ENCODE measurements at places on chromosomes 11 and 22. TPM values are rescaled to one million over a fixed set of nuclear protein-coding genes. Genes with fewer than 3 reads are reported as not detected.
A peak's percentile ranks its signal among the peaks of the same experiment; 100 is the strongest.

DNA sequence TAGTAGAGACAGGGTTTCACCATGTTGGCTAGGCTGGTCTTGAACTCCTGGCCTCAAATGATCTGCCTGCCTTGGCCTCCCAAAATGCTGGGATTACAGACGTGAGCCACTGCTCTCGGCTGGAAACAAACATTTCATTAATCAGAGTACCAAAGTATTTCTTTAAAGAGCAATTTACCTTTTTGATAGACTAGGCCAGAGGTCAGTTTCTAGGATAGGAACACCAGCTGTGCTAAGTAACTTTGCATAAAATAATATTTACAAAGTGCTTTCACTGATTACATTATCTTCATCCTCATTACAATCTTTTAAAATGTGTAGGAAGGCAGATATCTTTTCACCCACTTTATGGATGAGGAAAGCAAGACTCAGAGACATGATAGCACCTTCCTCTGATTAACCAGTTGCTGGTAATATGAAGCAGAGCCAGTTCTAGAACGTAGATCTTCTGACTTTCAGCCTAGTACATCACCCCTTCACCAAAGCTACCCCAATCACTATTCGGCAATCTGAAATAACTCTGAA lies 355.2 kb downstream of the SOX6 start:
- H3K27ac ChIP-seq, result no peak overlapping the region
- no peaks in the 10 kb centered on the region for H3K27me3 ChIP-seq
- DNase-seq, result no peak
- H3K36me3 ChIP-seq, result no peaks in the 10 kb centered on the region
- no peaks in the 10 kb centered on the region for H3K4me1 ChIP-seq
- H3K4me3 ChIP-seq, result no peak overlapping the region

Gene ASPHD2
- 8.5 TPM for total RNA-seq

- DNase-seq, result peak; percentile 54
- H3K27ac ChIP-seq, result no peak overlapping the region
- no peaks in the 10 kb centered on the region for H3K27me3 ChIP-seq
Observed at GRCh38 chr22:50276143-50276542, 6.0 kb upstream of the MAPK11 start.

Gene GAL3ST1
- 5.1 TPM for total RNA-seq

- DNase-seq, result no peak
- no peak overlapping the region for H3K4me3 ChIP-seq
- H3K27ac ChIP-seq, result no peak overlapping the region
- H3K4me1 ChIP-seq, result no peaks in the 10 kb centered on the region
- no peaks in the 10 kb centered on the region for H3K27me3 ChIP-seq
Observed at GRCh38 chr22:23473901-23474300, 106.2 kb downstream of the IGLL1 start.

DNA sequence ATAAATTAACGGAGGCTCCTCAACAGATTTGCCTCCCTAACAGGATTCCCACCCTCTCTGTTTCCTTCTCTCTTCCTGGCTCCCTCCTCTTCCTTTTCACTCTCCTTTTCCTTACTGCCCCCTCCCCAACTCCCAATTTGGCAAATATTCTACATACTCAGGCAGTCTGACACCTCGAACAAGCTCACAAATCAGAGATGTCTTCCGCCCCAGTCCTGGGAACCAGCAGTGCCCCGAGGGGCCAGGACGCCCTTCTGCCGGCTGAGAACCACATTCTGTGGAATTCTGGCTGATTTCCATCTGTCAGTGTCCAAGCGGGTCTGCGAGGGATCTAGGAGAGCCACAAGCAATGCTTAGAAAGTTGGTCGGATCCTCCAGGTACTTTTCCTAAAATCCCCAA lies 94.0 kb downstream of the NTM start:
- H3K36me3 ChIP-seq, result no peaks in the 10 kb centered on the region
- no peak overlapping the region for H3K4me3 ChIP-seq
- H3K4me1 ChIP-seq, result 0 out of 2 replicates have a peak, but pooled peaks cover 3% of the 10 kb centered on the region
- no peak for DNase-seq
- no peak overlapping the region for H3K27ac ChIP-seq
- H3K27me3 ChIP-seq, result no peaks in the 10 kb centered on the region

DNA sequence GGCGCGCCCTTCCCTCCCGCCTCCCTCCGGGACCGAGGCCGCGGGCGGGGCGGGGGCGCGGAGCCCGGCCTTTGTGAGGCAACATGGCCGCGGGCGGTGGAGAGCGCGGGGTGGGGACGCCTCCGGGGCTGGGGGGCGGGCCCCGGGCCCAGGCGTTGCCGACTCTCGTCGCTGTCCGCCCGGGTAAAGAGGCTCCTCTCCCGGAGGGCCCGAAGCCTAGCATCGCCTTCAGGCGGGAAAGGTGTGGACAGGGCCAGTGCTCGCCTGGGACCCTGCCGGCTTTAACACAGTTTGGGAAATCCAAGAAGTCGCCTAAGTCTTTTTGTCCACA lies 369 bp downstream of the DGCR8 start:
- H3K4me3 ChIP-seq, result peak overlapping the region; percentile 94
- peak; percentile 52 for DNase-seq
- H3K27me3 ChIP-seq, result no peaks in the 10 kb centered on the region
- peaks cover 2% of the 10 kb centered on the region for H3K4me1 ChIP-seq

DNA sequence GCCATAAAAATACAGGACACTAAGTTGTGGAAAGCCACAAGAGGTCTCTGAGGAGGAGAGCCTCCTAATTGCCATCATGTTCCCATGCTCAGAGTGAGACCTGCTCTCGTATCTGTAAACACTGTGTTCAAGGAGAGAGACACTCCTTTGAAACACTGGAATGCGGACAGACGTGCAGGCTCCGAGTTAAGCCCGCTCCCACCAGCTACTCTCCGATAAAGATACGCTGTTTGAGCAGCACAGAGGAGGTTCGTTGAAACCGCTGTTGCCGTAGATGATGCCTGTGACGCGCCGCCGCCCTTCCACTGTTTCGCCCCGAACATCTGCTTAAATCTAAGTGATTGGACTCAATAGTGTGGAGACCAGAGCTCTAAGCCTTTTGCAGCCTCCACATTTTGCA lies 25.1 kb downstream of the NUP50 start:
- H3K36me3 ChIP-seq, result peaks cover 32% of the 10 kb centered on the region
- no peaks in the 10 kb centered on the region for H3K4me1 ChIP-seq
- no peak overlapping the region for H3K4me3 ChIP-seq
- no peak for DNase-seq

- DNase-seq, result no peak
- H3K36me3 ChIP-seq, result no peaks in the 10 kb centered on the region
- no peak overlapping the region for H3K27ac ChIP-seq
Observed at GRCh38 chr11:20672575-20672974, 3.2 kb downstream of the NELL1 start.

Gene SPON1
- 0.22 TPM for total RNA-seq

DNA sequence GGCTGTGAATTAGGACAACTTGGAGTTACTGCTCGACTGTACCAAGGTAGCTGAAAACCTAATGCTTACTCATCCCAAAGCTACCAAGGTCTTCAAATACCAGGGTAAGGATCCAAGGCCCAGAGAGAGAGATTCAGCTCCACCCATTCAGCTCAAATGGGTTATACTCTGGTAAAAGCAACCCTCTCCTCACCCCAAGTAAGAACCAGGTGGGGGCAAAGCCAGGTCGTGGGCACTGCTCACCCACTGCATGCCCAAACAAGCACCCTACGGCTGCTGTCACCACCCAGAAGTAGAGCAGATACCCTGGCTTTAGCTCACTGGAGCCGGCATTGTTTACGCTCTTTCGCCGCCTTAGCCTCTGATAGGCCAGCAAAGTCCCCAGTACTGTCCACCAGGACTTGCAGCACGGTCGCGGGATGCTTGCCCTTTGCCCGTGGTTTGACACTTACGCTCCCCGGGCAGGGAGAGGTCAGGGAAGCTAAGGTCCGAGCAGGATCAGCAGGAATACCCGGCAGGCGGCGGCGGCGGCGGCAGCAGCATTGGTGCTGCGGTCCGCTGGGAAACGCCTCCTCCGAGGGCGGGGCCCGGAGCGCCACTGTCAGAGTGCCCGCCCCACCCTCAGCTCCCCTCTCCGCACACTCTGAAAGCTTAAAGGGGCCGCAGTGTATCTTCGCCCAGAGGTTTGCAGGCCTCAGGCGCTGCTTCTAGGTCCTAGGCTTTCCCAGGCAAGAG lies 19.6 kb downstream of the CKAP5 start:
- no peak overlapping the region for H3K27ac ChIP-seq
- H3K36me3 ChIP-seq, result peaks cover 5% of the 10 kb centered on the region
- peak overlapping the region; percentile 76 for H3K4me3 ChIP-seq
- no peaks in the 10 kb centered on the region for H3K4me1 ChIP-seq
- DNase-seq, result peak; percentile 90

Gene ANKK1
- total RNA-seq, result 0.20 TPM

- no peak overlapping the region for H3K27ac ChIP-seq
- peaks cover 2% of the 10 kb centered on the region for H3K4me1 ChIP-seq
- peaks cover 68% of the 10 kb centered on the region for H3K27me3 ChIP-seq
- DNase-seq, result no peak
Observed at GRCh38 chr11:20156876-20157613, 3.2 kb downstream of the DBX1 start.

Gene SAA4
- total RNA-seq, result not detected

Gene SHANK2
- total RNA-seq, result 22.1 TPM

DNA sequence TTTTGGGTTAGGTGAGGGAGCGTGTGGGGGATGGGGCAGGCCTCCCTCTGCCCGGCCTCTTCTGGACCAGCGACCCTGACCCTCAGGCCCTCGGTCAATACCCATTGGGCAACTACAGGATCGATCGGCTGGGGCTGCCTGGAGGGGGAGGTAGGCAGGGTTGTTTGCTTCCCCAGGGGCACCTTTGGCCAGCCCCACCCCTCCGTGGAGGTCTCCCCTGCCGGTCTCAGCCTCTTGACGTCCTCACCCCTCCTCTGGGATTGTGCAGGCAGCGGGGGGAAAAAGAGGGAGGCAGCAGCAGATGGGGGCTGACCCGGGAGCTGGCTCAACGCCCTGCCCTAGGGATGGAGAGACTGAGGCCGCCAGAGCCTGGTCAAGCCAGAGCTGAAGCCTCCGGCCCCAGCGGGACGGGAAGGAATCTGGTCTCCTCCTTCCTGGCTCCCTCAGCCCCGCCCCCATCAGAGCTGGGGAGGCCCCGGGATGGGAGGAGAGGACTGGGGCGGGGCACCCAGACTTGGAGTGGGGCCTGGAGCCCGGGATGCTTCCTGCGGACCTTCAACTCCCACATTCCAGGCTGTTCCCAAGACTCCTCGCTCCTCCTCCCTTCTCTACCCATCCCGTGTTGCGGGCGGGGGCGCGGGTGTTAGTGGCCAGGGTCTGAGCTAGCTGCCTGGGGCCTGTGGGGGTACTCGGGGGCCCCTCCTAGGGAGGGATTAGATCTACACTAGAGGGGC lies 14.4 kb upstream of the CDC42EP1 start:
- peak; percentile 94 for DNase-seq
- no peaks in the 10 kb centered on the region for H3K27me3 ChIP-seq
- H3K36me3 ChIP-seq, result no peaks in the 10 kb centered on the region
- peaks cover 2% of the 10 kb centered on the region for H3K4me1 ChIP-seq
- H3K27ac ChIP-seq, result no peak overlapping the region

GRCh38 chr11:111523343-111523742 lies 8.8 kb downstream of the HOATZ start:
- H3K36me3 ChIP-seq, result no peaks in the 10 kb centered on the region
- H3K4me3 ChIP-seq, result no peak overlapping the region
- no peak overlapping the region for H3K27ac ChIP-seq
- no peaks in the 10 kb centered on the region for H3K4me1 ChIP-seq

DNA sequence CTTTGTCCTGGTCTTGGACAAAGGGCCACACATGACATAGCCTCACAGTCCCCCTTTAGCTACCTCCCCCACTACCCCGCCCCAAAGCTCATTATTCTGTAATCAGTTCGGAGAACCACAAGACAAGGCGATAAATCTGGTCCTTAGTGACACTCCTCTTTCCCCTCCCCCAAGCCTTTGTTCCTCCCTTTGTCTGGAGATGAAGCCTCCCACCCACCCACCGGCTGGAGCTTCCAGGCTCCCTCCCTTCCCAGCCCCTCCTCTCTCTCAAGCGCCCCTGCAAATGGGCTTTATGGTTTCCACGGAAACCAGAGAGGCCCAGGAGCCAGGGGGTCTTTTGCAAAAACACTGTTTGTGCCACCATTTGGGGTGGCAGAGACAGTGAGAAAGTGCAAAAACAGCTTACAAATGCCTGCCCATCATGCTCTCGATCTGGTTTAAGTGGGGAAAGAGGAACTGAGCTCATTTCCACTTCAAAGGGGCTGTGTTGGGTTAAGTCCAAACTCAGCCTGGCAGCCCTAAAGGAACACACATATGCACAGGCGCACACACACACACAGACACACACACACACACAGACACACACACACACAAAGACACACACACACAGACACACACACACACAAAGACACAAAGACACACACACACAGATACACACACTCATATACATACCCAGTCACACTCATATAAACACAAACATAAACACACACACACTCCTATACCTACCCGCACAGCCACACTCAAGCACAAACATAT lies 23.5 kb downstream of the APLNR start:
- H3K4me1 ChIP-seq, result peaks cover 4% of the 10 kb centered on the region
- peak; percentile 72 for DNase-seq
- H3K27me3 ChIP-seq, result no peaks in the 10 kb centered on the region
- H3K36me3 ChIP-seq, result no peaks in the 10 kb centered on the region
- no peak overlapping the region for H3K27ac ChIP-seq
- no peak overlapping the region for H3K4me3 ChIP-seq

DNA sequence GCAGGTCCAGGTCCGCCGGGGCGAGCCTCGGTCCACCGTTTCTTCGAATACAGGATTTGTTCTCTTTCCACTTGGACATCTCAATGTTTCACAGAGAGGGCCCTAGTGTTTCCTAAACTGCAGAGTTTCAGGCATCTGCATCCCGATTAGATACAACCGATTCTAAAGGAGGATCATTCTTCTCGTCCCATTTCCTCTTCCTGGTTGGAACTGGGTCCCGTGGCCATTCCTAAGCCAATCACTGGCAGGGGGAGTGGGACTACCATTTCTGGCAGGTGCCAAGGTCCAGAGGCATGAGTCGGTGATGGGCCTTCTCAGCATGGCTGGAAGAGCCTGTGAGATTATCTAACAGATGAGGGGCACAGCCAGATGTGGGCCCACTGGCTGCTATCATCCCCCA lies 68.9 kb downstream of the ELFN2 start:
- no peak for DNase-seq
- H3K36me3 ChIP-seq, result no peaks in the 10 kb centered on the region
- H3K27ac ChIP-seq, result no peak overlapping the region
- H3K4me1 ChIP-seq, result no peaks in the 10 kb centered on the region
- H3K4me3 ChIP-seq, result no peak overlapping the region

Gene OLFML1
- total RNA-seq, result not detected

GRCh38 chr11:126874831-126875230 lies 125.7 kb downstream of the KIRREL3 start:
- peak; percentile 46 for DNase-seq
- no peaks in the 10 kb centered on the region for H3K4me1 ChIP-seq
- H3K36me3 ChIP-seq, result peaks cover 2% of the 10 kb centered on the region
- H3K27me3 ChIP-seq, result no peaks in the 10 kb centered on the region
- H3K4me3 ChIP-seq, result no peak overlapping the region
- H3K27ac ChIP-seq, result no peak overlapping the region

GRCh38 chr11:36086366-36086765 lies 142.5 kb downstream of the LDLRAD3 start:
- no peak overlapping the region for H3K27ac ChIP-seq
- no peaks in the 10 kb centered on the region for H3K27me3 ChIP-seq
- peaks cover 22% of the 10 kb centered on the region for H3K36me3 ChIP-seq
- H3K4me3 ChIP-seq, result peak overlapping the region; percentile 15

All from H9 (cell line).